ENCODE measurements at places on chromosomes 13 and 19. TPM values are rescaled to one million over a fixed set of nuclear protein-coding genes. Genes with fewer than 3 reads are reported as not detected.

GRCh38 chr13:102132777-102133295, 269.0 kb downstream of the FGF14 start:
- H3K4me1 ChIP-seq: no peaks in the 10 kb centered on the region
- no peaks in the 10 kb centered on the region for H3K27me3 ChIP-seq
- no peak overlapping the region for H3K27ac ChIP-seq
- no peaks in the 10 kb centered on the region for H3K36me3 ChIP-seq
- no peak overlapping the region for H3K4me3 ChIP-seq
- DNase-seq: no peak

GRCh38 chr19:2812414-2813234, 7.0 kb upstream of the ZNF554 start:
- H3K27ac ChIP-seq: no peak overlapping the region
- no peaks in the 10 kb centered on the region for H3K27me3 ChIP-seq
- no peak overlapping the region for H3K4me3 ChIP-seq
- DNase-seq: no peak
- no peaks in the 10 kb centered on the region for H3K4me1 ChIP-seq
- no peaks in the 10 kb centered on the region for H3K36me3 ChIP-seq

- H3K36me3 ChIP-seq: no peaks in the 10 kb centered on the region
- no peak overlapping the region for H3K4me3 ChIP-seq
- no peaks in the 10 kb centered on the region for H3K4me1 ChIP-seq
- H3K27ac ChIP-seq: no peak overlapping the region
- no peak for DNase-seq
- H3K27me3 ChIP-seq: no peaks in the 10 kb centered on the region
Observed at GRCh38 chr13:50664951-50665350, 178.5 kb downstream of the DLEU7 start.

DNA sequence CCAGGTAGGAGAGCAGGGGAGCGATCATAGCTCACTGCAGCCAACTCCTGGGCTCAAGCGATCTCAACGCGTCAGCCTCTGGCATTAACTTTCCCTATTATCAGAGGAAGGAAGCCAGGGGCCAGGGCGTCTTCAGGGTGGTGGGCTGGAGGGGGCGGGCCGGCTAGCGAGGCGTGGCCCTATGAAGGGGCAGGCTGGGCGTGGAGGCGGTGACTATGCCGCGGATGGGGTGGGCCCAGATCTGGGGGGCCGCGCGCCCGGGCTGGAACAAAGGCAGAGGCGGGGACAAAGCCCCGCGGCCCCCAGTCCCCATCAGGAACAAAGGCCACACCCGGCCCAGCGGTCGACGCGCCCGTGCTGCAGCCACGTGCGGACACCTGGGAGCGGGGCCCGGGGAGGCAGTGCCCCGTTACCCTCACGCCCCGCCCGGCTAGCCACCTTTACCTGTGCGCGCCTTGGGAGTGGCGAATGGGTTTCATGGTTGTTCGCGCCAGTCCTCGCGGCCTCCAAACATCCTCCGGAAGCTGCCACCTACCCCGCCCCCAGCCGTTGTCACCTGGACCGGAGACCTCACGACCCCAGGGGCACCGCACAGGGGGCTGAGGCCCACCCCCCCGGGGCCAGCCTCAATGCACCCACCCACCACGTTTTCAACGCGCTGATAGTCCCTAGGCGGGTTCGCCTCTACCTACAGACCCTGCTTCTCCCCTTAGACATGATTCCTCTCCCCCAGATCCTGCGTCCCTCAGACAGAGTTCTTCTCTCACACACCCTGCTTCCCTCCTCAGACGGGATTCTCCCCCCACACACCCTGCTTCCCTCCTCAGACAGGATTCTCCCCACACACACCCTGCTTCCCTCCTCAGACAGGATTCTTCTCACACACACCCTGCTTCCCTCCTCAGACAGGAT, 5.4 kb upstream of the TRIM28 start:
- no peaks in the 10 kb centered on the region for H3K36me3 ChIP-seq
- peak; percentile 94 for DNase-seq
- no peaks in the 10 kb centered on the region for H3K4me1 ChIP-seq
- H3K27ac ChIP-seq: no peak overlapping the region
- no peaks in the 10 kb centered on the region for H3K27me3 ChIP-seq

DNA sequence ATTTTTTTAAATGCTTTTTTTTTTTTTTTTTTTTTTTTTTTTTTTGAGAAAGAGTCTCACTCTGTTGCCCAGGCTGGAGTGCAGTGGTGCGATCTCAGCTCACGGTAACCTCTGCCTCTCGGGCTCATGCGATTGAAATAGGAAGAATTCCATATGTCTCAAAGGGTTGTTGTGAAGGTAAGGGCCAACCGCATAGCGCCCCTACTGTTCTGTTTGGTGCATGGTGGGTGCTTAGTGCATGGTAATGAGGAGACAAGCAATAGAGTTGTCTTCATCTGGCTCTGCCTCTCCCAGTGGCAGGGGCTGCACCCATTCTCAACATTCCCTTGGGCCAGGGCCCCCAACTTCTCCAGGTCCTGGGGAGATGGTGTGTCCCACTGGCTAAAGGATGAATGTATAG, 68.7 kb downstream of the RASL11A start:
- no peaks in the 10 kb centered on the region for H3K36me3 ChIP-seq
- H3K27ac ChIP-seq: no peak overlapping the region
- H3K4me3 ChIP-seq: no peak overlapping the region

Gene PRKACA
- 92.3 TPM for total RNA-seq

Gene ZNF14
- total RNA-seq: 10.2 TPM

Measured in kidney (tissue), 22 donors.